Thoracic aorta endothelial cell (primary cell): ENCODE measurements at places on chromosomes 12 and 14. TPM values are rescaled to one million over a fixed set of nuclear protein-coding genes. Genes with fewer than 3 reads are reported as not detected.

The SMIM41 gene
- total RNA-seq, result 0.13 TPM in 1 of 2 replicates, not detected in the other

The CAPZA3 gene
- not detected in 2 replicates for total RNA-seq

The FSCB gene
- total RNA-seq, result not detected in 2 replicates

The C1S gene
- 0.57 and 1.2 TPM in 2 replicates for total RNA-seq

The SLC6A12 gene
- not detected in 2 replicates for total RNA-seq
